Activated T-helper 9 cell treated with anti-CD3 and anti-CD28 coated beads, Interleukin-2, amount 50 U/mL, for 16 hours (primary cell): ENCODE measurements at places on chromosomes 5 and 9.

- DNase-seq = no peak
Observed at GRCh38 chr9:83538172-83538889, at the start of gene FRMD3. Gene FRMD3, minus strand, starts transcription at chr9:83538401. Its CDS starts 170 bp downstream, at chr9:83538231.

GRCh38 chr5:1068204-1068894, 43.5 kb downstream of the SLC12A7 start:
- DNase-seq = no peak

DNA sequence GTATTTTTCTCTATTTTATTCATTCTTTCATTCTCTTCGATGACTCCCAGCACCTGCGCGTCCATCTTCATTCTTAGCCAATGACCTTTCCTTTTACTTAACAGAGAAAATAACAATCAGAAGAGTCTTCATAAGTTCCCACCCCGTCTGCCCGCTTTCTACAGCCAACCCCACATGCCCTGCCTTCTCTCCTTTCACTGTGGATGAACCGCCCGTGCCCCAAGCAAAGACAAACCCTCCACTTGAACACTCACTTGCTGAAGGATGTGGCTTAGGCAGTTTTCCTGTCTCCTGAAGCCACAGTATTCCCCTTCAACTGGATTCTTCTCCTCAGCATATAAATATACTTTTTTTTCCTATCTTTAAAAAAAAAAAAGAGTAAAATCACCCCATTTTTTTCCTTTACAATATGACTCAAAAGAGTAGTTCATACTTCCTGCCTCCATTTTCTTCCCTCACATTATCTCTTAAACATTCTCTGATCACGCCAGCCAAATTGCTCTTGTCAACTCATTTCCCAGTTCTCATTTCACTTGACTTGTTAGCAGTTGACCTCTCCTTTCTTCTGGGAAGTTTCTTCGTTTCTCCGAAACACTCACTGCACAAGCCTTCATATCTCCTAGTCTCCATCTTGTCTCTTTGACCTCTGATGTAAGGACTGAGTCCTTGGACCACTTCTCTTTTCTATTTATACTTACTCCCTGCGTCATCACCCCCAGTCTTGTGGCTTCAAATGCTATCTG, 11.1 kb downstream of the NIPSNAP3B start:
- no peak for DNase-seq

DNA sequence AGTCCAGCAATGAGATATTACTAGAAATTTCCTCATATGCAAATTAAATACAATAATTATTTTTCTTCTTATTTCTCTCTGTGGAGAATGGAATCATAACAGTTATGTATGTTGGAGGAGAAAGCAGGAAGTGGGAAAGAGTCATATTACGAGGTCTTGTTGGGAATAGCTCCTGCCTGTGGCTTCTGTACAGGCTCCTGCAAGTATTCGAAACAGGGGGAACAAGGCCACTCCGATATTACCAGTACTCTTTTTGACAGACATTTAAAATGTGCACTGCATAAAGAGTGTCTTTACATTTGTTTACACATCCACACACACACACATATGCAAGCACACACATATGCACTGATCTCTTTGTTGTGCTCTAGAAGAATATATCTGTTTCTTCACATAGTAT, 812.0 kb upstream of the ZNF608 start:
- no peak for DNase-seq

DNA sequence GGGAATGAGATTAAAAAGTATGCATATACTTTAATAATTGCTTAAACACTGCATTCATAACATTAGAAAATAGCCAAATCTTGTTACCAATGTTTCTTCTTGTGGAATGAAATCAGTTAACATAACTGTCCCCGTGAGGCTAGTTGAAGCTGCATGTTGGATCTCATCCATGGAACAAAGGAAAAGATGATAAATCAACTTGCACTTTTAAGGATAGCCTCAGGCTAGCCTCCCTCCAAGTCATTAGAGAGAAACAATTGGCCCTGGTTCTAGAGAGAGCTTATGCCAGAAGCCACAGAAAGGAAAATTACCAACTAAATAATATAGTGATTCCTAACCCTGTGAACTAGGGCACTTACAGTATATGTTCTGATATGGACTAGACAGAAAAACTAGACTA, 66.9 kb downstream of the GRIN3A start:
- no peak for DNase-seq

DNA sequence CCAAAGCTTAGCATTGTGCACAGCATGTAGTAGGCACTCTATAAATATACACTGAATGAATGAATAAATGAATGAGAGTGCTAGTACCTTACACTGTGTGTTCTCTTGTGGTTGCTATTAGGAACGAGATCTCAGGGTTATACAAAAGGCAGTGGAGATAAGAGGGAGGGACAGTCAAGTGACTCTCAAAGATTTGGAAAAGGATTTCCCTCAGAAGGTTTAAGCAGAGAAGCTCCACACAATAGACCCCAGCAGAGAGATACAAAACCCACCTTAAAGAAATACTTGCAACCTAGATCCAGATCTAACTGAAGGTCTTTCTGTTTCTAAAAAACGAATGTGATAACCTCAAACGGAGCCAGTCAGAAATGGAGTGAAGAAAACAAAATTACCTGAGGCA, 11.8 kb upstream of the EFNA5 start:
- no peak for DNase-seq

- DNase-seq = no peak
Observed at GRCh38 chr5:150514708-150515211, 6.8 kb downstream of the NDST1 start.

DNA sequence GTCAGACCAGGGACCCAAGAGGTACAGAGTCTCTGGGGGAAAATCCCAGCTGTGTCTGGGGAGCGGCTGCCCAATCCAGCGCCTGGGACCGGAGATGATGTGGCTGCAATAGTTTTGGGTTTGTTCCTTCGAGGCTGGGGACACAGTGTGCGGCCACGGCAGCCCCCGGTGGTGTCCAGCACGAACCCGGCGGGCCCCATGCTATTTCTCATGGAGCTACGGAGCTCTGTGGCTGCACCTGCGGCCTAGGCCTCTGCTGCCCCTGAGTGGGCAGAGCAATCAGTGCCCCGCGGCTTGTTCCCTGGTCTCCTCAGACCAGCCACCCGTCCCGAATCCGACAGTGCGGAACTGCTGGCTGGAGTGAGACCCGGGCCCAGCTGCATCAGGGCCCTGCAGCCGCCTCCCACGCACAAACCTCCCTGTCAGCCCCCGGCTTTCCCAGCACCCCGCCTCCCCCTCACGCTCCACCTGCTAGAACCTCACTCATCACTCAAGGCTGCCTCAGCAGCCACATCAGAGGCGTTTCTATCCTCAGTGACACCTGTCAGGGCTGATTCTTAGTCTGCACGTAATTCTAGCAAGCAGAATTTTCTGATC, 29.0 kb downstream of the SARDH start:
- DNase-seq = no peak

DNA sequence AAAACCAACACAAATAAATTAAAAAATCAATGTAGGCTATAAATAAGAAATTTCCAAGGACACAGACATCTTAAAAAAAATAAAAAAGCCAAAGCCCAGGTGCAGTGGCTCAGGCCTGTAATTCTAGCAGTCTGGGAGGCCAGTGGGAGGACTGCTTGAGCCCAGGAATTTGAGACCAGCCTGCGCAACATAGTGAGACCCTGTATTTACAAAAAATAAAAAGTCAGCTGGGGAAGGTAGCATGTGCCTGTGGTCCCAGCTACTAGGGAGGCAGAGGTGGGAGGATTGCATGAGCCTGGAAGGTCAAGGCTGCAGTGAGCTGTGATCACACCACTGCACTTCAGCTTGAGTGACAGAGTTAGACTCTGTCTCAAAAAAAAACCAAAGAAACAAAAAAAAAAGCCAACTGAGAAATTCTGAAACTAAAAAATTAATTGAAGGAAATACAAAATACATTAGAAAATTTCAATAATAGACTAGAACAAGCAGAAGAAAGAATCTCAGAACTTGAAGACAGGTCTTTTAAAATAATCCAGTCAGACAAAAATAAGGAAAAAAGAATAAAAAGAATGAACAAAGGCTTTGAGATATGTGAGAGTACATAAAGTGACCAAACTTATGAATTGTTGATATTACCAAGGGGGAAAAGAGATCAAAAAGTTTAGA, 149.5 kb upstream of the PANK3 start:
- no peak for DNase-seq
